ENCODE measurements at places on chromosomes 6 and 20.

GRCh38 chr6:28838289-28838633, 85.5 kb downstream of the TRIM27 start:
- no peak for DNase-seq

DNA sequence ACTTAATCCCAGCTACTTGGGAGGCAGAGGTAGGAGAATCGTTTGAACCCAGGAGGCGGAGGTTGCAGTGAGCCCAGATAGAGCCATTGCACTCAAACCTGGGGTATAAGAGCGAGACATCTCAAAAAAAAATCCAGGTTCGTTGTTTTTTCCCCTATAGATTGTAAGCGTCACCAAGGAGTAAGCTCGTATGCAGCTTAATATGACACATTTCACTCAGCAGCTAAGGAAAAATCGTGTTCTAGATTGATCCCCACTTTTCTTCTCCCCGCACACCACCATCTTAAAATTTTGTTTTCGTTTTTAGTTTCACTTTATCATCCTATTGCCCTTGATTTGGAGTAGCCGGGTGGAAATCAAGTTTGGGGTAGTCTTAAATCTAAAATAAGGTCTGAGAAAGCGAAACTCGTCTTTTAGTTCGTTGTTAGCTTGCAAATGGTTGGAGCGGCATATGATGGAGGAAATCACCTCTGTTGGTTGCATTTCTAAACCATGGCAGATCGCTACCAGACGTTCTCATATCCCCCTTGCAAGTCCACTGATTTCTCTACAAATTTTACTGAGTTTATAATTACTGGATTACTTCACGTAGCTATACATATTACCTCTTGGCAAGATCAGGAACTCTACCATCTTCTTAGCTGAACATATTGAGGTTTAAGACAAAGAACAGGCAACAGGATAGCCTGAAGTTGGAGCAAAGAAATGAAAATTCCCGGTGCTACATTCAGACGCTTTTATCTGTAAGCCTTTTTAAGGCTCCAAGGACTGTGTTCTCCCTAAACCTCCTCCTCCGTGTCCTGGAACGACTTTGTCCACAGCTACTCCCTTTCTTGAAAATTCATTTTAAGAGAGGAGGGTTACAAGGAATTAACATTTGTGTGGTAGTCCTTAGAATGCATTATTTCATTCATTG, 91.1 kb upstream of the BTN3A2 start:
- DNase-seq: no peak

DNA sequence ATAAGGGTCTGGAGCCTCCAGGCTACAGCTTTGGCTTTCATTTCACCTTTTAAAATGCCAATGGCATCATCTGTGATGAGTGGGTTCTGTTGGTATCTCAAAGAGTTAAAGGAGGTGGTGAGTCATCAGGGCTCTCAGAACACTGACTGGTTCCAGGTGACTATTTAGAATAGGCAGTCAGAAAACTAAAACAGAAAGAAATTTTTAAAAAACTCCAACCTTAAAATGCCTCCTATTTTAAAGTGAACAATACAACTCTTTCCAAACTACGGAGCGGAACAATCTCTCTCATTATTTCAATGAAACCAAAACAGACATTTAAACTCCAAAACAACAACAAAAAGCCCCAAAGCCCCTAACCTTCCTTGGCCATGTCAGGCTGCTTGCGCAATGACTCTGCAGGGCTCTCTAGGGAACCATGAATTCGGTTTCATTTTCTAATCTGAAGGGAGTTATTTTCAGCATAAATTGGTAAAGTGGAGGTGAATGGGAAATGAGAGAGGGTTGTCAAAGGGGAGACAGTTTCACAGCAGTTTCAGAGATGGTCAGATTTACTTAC, 194.9 kb downstream of the KIF6 start:
- no peak for DNase-seq

GRCh38 chr6:43600595-43600994, 24.6 kb downstream of the POLH start:
- no peak for DNase-seq

GRCh38 chr6:155315516-155315871, 1.2 kb upstream of the TFB1M start:
- no peak for DNase-seq

DNA sequence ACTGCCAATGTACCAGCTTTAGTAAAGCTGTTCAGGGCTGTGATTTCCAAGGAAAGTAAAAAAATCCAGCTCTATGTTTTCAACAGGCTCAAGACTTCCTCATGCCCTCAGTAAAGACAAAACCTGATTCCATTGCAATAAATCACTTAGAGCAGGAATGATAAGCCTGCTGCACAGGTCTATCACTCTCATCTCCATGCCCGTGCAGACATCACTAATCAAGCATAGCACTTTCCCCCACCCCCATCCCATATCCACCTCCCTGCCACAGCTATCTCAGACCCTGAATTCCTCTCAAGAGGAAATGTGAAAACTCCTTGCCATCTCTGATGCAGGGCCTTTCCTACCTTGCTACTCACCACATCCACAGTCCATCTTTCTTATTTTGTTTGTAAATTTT, 554.9 kb downstream of the MAFB start:
- DNase-seq: no peak

All from Right ventricle myocardium inferior (tissue), 1 donor.